Activated T-cell treated with anti-CD3 and anti-CD28 coated beads for 4 hours (primary cell): ENCODE measurements at places on chromosomes 1 and 21.

- DNase-seq, result no peak
These were observed 65.2 kb downstream of the PPIAL4A start for GRCh38 chr1:120954736-120955135.

- no peak for DNase-seq
These were observed 487.3 kb upstream of the PTBP2 start for GRCh38 chr1:96234299-96234698.

DNA sequence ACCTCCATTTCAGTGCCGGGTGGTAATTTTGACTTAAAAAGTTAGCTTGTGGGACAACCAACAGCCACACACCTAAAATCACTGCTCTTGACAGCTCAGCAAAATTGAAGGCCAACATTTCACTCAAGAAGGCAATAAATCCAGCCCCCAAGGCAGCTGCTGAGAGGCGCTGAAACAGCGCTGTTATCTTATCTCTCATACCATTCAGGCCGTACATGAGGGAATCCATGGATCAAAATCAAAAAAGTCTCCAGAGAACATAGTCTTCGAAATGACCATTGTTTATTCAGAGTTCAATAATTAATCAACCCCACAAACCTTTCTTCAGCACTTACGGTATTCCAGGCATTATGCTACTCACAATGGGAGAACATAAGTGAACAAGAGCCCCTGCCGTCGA lies 38.5 kb downstream of the ZBTB18 start:
- no peak for DNase-seq

DNA sequence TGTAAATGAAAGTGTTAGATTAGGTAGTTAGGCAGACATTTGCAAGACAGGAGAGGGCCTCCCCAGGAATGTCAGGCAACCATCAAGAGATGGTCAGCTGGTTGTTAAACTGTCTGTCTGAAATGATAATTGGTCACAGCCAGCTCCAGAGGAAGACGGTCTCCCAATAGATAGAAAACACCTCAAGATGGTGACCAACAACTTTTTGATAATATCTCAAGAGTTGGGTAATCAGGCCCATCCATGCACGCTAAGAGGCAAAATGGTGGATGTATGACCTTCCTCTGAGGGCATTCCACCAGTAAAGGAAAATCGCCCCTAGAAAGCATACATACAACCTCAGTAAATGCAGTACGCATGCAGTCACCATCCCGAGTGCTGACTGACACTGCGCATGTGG lies 118.2 kb downstream of the MAP3K21 start:
- DNase-seq, result no peak

- DNase-seq, result no peak
These were observed 4.4 kb downstream of the LYPD8 start for GRCh38 chr1:248751142-248751541.

- no peak for DNase-seq
These were observed 94.8 kb upstream of the DISP3 start for GRCh38 chr1:11384170-11384554.

GRCh38 chr1:204283711-204284651 lies 70.2 kb upstream of the GOLT1A start:
- no peak for DNase-seq

- no peak for DNase-seq
These were observed 34.6 kb downstream of the SLAMF6 start for GRCh38 chr1:160488347-160489058.
